ENCODE measurements at places on chromosomes 1 and 21.

DNA sequence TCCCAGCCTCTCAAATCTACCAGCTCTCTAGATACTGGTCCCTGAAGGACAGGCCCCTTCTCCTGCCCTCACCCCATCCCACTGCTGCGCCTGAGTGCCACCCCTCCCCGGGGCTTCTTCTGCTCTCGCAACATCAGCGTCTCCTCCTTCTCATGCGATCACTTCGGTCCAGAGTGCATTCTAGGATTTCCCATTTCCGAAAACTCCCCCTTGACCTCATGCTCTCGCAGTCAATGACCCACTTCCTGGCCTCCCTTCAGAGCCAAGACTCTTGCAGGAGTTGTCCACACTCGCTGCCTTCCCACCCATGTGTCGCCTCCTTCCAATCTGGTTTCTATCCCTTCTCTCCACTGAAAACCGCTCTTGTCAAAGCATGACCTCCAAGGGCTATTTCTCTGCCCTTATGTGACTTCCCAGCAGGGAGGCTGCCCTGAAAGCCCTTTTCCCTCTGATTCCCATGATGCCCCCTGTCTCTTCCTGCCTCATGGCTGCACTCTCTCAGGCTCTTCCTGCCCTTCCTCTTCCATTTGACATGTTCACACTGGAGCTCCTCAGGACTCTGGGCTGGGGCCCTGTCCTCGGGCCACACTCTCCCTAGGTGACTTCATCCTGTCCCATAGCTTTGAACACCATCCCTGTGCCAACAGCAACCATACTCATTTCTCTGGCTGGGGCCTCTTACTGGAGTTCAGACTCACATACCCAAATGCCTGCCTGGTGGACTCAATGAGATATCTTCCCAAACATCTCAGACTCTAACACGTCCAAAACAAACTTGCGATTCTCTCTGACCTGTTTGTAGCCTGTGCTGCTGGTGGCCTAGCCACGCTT is 46.0 kb downstream of the LDLRAD2 start:
- no peak for DNase-seq

DNA sequence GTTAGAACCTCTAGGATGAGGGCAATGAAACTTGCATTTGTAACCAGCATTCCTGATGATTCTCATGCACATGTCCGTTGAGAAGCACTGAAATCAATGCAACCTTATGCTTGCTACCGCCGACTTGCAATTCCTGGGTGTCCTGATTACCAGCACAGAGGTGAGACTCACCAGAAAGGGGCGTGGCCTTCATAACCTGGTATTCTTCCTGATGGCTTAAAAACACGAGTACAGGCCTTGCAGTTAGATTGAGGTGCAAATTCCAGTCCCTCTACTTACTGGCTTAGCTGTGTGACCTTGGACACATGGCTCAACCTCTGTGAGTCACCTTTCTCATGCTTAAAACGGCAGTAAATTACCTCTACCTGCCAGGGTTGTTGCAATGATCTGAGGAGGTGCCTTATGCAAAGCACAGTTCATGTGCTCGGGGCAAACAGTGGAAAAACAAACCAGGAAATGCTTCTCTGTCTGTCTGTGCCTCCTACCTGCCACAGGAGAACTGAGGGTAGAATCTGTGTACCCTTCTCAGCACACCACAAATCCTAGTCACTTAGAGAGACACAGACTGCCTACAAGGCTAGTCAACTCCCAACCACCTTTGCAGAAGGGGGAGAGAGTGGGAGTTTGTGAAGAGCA is 39.1 kb upstream of the ECE1 start:
- DNase-seq, result no peak

DNA sequence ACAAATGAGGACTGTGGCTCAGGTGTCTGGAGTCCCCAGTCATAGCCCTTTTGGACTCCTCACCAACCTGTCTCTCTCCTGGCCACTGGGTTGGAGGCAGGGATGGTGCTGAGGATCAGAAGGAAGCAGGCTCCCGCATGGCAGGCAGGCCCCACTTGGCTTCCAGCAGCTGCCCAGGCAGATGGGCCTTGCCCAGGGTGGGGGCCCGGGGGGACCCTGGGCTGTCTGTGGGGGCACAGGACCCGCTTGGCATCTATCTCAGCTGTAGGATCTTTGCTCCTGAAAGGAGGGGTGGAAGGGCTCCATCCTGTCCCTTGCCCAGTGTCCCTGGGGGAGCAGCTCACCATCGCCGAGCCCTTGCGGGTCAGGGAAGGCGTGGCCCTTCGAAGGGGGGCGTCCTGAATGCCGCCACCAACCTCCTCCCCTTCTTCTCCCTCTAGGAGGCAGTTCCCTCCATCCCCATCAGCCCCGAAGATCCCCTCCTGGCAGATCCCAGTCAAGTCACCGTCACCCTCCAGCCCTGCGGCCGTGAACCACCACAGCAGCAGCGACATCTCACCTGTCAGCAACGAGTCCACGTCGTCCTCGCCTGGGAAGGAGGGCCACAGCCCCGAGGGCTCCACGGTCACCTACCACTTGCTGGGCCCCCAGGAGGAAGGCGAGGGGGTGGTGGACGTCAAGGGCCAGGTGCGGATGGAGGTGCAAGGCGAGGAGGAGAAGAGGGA is 154.5 kb downstream of the PEX14 start:
- no peak for DNase-seq

DNA sequence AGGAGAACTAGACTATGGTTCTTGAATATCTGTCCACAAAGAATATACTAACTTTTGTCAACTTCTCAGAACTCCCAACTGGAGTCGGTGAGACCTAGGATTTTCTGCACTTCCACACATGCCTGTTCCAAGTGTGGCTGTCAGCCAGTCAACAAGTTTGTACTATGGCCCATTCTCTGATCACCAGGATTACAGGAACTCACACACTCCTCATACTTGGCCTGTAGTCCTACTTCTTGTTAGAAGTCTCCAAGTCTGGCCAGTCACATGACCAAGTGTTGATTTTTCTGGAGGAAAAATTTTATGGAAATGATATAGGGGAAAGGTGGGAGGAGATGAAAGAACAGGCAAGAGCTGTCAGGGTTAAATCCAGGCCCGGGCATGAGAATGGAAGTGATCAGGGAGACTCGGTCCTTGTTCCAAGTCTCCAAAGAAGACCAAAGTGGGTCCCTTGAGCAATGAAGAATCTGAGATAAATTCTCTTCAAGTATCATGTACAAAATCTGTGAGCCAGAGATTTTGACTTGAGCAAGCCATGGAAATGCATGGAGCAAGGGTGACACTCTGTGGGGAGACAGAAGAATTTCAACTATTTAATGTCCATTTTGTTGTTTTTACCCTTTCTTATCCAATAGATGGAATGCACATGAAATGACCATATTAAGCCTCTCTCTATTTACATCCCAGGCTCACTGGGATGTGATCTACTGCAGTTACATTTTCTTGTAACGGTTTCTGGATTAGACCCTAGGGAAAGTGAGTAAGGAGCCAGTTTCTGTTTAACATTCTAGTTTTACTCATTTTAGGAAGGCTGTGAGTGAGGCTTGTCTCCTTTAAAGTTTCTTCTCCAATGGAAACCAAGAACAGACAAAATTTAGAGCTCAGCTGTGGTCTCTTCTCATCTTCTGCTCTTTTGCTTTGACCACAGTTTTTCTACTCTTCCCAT is 320.9 kb downstream of the ASTN1 start:
- DNase-seq, result no peak

DNA sequence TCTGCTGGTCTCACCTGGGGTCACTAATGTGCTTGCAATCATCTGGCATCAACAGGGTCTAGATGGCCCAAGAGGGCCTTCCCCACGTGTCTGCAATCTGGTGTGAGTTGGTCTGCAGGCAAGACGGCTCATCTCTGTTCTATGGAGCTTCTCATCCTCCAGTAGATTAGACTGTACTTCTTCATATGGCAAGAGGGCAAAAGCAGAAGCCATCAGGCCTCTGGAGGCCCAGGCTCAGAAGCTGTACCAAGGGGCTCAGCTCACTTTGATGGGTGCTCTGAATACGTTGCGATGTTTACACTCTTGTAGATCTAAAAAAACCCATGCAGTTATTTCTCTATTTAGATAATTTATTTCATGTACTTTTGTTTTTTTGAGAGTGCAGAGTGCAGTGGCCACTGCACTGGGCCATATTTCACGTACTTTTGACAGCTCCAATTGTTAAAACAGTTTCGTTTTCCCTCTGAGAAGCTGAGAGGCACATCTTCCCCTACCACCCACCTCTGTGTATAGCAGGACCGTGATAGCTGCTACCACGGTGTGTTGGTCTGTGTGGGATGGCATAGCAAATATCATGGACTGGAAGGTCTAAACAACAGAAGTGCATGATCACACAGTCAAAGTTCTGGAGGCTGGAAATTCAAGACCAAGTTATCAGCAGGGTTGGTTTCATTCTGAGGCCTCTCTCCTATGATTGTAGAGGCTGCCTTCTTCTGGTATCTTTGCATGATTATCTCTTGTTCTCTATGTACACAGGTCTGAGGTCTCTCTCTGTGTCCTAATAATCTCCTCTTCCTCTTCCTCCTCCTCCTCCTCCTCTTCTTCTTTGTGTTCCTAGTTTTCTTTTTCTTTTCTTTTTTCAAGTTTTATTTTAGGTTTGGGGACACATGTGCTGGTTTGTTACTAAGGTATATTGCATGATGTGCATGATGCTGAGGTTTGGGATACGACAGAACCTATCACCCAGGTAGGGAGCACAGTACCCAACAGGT is 17.0 kb downstream of the CITED4 start:
- no peak for DNase-seq

DNA sequence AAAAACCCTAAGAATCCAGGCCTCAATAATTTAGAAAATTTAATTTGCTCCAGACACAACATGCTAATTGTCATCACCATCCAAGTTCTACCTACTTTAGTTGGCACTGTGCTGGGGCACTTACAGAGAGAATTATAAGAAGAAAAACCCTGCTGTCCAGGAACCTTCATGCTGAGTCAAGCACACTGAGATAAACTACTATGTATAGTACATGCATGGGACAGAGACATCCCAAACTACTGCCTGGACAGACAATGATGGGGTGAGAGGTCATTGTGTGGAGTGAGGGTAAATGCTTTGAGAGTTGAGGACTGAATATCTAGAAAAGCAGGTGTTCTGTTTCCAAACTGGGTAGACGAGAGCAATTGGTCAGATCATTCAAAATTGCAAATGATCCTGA is 135.3 kb upstream of the CTTNBP2NL start:
- DNase-seq, result no peak

DNA sequence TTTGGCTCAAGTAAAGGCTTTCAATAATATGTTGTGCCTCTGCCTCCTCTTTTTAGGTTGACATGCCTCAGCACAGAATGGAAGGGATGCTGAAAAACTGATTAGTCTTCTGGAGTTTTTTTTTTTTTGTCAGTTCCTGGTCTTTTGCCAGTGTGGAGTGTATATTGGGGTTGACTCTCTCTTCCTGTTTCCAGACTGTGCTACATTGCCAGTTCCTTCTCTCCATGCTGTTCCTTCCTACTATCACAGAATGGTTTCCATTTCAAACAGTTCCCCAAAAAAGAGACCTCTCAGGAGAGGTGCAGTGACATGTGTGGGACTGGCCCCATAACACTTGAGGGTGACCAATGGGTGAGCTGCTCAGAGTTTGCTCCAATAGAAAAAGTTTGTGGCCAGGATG is 101.7 kb upstream of the ETV3 start:
- DNase-seq, result no peak

GRCh38 chr1:233368106-233368788 is 40.7 kb downstream of the MAP3K21 start:
- no peak for DNase-seq

DNA sequence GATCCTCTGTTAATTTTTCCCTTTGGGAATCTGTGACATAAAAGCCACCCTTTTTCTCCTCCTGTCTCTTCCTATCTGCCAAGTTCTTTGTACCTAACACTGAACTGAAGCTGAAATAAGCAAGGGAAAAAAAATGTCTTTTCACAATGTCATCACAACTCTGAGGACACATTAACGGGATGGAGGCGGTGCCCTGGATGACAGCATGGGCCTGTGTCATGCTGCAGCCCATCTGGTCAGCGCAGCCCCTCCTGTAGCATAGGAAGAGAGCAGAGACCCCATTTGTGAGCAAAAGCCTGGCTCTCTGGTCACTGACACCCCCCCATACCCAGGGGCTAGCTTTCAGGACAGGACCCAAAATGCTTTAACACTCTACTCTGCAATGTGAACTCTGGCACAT is 22.5 kb downstream of the SYT2 start:
- DNase-seq, result no peak

DNA sequence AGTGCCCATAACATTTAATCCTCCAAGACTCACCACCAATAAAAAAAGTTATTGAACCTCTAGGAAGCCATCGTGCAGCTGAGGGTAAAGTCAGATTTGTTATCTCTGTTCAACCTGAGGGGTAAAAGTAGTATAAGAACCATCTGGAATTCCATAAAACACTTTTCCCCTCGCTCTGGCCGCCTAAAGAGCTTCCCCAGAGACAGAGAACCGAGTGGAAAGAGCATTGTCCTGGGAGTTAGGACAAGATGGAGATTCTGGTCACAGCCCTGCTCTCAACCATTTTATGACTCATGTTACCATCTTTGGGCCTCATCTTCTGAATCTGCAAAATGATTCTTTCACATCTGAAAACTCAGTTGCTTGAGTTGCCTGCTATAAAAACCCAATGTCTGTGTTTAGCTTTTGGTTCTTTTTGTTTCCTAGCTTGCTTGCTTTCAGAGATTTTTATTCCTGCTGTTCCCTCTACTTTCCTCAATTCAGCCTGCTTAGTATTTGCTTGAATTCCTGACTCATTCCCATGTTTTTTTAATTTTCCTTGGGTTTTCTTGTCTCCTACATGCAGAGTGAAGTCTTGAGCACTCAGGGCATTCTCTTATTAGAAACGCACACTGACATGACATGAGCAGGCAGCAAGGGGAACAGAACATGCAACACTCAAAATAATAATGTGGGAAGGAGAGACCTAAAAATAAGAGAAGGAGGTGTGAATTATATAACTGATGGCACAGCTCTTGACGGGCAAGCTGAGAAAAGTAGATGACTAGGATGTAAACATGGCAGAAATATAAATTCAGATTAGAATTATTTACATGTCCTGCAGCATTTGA is 1.7 kb downstream of the EPHX4 start:
- no peak for DNase-seq
